ENCODE measurements at places on chromosomes 13 and 19. TPM values are rescaled to one million over a fixed set of nuclear protein-coding genes. Genes with fewer than 3 reads are reported as not detected.

Gene EDNRB
- 29.5 TPM for total RNA-seq

Gene FUT3
- not detected for total RNA-seq

Gene KIR3DL1
- not detected for total RNA-seq

Gene PRR22
- 0.47 TPM for total RNA-seq

Gene ANGPTL4
- total RNA-seq, result 16.3 TPM

Data from left cardiac atrium (tissue), 4 donors.